ENCODE measurements at places on chromosomes 3 and 15.

DNA sequence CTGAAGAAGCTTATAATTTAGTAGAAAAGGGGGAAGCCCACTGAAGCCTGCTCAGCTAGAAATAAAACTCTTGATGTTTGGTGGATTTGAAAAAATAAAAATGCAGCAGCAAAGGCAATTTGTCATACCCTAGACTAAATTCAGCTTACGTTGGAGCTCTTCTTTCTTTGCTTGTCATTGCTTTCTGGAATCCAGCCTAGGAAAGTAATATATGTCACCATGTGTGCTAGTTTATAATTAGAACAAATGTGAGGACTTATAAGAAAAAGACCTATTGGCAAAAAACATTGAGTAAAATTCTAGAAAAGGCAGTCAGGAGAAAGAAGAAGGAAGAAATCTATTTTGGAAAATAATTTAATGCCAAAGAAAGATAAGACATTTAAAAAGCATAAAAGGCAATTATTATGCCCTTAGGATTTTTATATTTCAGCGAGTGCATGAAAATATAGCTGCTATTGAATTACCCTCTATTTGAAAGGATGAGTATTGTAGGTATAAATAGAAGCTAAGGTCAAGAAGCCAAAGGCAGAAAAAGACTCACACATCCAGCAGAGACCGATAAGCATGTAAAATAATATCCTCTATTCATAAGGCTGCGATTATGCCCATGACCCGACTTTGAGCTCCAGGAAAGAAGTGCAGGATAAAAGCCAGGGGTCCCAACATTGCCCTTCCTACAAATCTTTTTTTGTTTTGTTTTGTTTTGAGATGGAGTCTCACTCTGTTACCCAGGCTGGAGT lies 10.6 kb upstream of the BTBD1 start:
- no peak for DNase-seq

DNA sequence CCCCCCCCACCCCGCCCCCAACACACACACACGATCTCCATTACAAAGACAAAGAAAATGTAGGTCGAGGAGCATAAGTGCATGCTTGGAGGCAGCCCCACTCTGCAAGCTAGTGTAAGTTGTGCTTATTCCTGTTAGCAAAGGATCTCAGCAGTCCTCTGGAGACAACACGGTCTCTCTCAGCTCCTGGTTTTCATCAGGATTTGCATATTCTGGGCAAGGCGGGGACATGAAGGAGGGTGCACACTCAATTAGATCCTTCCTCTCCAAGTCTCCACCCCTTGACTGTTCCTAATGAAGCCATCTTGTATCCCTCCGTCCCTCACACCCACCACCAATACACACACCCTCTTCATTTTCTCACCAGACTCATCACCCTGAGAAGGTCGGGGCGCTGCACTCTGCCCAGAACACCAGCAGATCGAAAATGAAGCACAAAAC lies 63.8 kb downstream of the MRPL46 start:
- DNase-seq = no peak

DNA sequence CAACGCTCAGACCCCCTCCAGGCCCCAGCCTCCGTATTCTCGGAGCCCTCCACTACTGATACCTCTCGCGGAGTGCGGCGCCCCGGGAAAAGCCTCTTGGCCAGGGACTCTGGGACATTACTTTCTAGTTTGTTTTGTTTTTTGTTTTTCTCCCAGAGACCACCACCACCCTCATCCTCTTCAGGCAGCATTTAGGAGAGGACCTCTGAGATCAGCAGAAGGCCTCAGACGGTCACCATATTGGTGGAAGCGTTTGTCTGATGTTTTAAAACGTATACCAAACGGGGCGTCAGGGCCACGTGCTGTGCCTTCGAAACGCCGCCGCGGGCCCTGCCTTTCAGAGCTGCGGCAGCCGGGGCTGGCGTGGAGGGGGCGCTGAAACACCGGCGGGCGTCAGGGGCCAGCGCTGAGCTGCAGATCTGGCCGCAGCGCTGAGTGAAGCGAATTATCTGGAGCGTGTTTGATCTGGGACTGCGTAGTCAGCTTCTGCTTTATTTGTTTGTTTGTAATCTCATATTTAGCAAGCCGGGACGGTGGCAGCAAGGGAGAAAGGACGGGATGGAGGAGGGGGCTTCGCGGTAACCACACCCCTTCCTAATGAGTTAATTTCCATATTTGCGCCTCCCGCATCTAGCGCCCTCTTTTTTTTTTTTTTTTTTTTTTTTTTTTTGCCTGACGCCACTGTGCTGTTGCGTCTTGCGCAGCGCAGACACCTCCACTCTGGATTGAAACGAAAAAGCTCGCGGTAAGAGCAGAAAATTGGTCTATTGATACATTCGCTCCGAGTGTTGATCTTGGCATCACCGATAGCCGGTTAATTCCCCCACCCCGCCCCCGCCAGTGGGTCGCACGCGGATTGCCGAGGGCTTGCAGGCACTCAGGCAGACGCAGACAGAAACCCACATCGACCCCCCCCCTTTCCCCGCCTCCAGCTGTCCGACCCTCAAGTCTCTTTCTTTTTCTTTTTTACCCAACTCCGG lies 14.9 kb downstream of the SOX2 start:
- no peak for DNase-seq

DNA sequence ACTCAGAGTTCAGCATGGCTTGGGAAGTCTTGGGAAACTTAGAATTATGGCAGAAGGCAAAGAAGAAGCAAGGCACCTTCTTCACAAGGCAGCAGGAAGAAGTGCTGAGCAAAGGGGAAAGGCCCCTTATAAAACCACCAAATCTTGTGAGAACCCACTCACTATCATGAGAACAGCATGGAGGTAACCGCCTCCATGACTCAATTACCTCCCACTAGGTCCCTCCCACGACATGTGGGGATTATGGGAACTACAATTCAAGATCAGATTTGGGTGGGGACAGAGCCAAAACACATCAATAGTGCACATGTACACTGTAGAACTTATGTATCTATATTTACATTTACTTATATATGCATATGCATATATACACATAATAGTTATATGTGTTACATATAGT lies 565.3 kb upstream of the NR2F2 start:
- no peak for DNase-seq

DNA sequence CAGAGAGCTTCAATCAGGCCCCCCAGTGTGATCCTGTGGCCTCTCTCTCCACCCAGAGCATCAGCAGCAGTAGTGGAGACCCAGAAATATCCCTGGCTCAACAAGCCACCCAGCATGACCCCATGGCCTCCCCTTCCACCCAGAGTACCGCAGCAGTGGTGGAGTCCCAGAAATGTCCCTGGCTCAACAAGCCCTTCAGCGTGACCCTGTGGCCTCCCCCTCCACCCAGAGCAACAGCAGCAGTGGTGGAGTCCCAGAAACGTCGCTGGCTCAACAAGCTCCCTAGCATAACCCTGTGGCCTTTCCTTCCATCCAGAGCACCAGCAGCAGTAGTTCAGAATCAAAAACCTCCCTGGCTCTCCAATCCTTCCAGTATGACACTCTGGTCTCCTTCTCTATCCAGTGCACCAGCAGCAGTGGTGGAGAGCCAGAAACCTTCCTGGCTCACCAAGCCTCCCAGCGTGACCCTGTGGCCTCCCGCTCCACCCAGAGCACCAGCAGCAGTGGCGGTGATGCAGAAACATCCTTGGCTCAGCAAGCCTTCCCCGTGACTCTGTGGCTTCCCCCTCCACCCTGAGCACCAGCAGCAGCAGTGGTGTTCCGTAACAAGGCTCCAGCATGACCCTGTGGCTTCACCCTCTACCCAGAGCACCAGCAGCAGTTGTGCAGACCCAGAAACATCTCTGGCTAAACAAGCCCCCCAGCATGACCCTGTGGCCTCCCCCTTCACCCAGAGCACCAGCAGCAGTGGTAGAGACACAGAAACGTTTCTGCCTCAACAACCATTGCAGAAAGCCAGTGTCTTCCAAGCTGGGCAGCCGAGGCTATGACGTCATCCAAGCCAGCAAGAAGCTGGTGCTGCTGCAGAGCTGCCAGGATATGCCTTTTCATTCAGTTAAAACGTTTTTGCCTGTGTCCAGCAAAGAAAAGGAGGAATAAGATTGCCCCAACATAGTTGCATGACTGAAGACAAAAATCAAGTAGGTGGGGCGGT lies 61.3 kb upstream of the TAMM41 start:
- DNase-seq = no peak

GRCh38 chr3:99638167-99638948 lies at the start of gene COL8A1:
Gene COL8A1 (plus strand): TSS chr3:99638594. CDS start chr3:99790683, 152,089 bp downstream.
- no peak for DNase-seq

- no peak for DNase-seq
These were observed 447.4 kb upstream of the NR2F2 start for GRCh38 chr15:95883064-95883463.

DNA sequence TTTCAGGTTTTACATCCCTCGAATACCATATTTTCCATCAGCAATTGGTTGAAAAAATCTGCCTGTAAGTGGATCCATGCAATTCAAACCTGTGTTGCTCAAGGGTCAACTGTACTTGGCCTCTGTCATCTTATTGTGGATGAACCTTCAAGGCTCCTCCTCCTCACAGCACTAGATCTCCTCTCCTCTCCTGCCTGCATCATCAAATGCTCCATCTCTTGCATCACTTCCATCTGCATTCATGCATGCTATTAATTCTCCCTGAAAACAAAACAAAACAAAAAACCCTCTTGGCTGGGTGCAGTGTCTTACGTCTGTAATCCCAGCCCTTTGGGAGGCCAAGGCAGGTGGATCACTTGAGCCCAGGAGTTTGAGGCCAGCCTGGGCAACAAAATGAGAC lies 10.1 kb downstream of the BCL2L10 start:
- DNase-seq = no peak

DNA sequence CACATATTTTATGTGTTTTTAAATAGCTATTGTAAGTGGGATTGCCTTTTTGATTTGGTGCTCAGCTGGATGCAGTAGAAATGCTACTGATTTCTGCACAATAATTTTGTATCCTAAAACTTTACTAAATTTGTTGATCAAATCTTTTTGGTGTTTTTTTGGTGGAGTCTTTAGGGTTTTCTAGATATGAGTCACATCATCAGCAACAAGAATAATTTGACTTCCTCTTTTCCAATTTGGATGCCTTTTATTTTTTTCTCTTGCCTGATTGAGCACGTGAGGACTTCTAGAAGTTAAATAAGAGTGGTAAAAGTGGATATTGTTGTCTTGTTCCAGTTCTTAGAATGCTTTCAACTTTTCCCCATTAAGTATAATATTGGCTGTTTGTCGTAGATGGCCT lies 51.3 kb downstream of the TLNRD1 start:
- no peak for DNase-seq

- DNase-seq = no peak
These were observed 5.1 kb downstream of the PPP1R2 start for GRCh38 chr3:195537995-195538394.

DNA sequence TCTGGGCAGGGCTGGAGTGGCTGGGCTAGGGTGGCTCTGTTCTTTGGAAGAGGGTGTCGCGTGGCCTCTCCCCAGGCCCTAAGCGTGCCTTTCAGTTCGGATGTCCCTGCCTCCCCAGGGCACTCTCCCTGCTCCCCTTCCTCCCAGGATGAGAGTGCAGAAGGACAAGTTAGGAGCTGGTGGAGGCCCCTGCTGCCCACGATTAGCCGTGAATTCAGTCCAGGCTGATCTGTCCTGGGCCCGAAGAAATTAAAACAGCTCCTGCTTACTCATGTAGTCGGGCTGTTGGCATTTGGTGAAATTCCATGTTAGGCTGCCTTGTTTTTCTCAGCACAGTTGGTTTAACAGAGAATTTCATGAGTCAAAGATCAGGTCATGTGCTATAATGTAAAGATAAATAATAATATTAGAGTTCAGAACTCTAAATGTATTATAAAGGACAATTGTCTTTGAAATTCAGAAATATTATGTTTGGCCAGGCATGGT lies 24.5 kb downstream of the NIPA1 start:
- DNase-seq = no peak

- no peak for DNase-seq
These were observed 1.5 kb upstream of the SKIL start for GRCh38 chr3:170355738-170356595.

- DNase-seq = peak; percentile 50
These were observed 59.9 kb downstream of the SUCNR1 start for GRCh38 chr3:151933234-151933853.

DNA sequence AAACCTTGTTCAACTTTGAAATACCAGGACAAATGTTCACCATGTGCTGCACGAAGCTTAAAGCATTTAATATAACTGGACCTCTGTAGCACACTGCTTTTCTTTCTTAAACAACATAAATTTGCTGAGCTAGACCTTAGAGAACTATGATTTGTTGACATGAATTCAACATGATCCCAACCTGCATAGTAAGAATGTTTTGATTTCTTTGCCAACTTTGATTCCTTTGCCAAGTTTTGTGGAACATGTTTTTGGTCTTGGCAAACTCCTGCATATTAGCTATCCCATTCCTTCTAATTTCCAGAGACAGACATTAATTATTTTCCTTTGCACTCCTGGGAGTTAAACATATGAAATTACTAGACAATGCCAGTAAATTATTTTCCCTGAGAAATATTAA lies 197.2 kb upstream of the RBMS3 start:
- DNase-seq = no peak

DNA sequence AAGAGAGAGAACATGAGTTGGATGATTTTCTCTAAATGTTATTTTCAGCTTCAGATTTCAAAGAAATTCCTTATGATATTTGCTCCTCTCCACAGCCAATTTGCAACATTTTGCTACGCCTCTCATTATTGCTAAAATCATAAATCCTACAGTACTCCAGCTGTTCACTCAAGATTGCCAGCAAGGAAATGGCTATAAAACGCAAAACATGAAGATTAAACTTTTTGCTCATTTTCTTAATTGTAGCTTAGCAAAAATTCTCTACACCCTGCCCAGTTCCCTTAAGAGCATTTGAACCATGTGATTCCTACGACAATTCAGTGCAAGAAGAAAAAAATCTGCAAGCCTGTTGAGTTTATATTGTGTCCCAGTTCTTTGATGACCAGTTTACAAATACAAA lies 6.8 kb downstream of the CHRNA3 start:
- no peak for DNase-seq

DNA sequence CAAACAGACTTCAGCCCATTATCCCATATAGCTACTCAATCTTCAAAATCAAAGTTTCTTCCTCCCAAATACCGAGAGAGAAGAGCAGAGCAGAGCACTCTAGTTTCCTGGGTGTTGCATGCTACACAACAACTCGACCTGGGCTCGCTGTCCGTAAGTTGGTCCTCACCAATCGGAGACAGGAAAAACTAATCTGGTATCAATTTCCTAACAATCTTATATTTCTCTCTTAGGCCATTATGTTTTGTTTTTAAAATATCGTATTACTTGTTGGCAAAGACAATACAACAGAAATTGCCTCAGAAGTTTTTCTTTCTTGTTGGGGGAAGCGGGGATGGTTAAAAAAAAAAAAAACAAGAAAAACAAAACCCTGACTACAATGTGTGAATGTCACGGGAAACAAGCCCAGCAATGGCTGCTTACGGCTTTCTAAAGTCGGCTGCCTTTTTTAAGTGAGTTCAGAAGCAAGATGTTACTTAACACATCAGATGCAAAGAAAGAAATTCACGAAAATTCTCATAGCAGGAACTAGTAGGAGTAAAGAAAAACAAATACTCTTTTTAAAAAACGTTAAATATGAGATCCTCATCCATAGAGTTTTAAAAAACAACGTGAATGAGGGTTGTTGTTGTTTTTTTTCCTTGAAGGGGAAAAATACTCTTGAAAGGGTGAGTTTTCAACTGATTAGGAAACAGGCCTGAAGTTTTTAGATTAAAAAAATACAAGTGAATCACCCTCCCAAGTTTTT lies 1.9 kb downstream of the VGLL4 start:
- no peak for DNase-seq

Data from foreskin keratinocyte (primary cell).